ENCODE measurements at places on chromosomes 5 and 9.

GRCh38 chr5:71972777-71973473 is 134.3 kb upstream of the MAP1B start:
- DNase-seq, result no peak

DNA sequence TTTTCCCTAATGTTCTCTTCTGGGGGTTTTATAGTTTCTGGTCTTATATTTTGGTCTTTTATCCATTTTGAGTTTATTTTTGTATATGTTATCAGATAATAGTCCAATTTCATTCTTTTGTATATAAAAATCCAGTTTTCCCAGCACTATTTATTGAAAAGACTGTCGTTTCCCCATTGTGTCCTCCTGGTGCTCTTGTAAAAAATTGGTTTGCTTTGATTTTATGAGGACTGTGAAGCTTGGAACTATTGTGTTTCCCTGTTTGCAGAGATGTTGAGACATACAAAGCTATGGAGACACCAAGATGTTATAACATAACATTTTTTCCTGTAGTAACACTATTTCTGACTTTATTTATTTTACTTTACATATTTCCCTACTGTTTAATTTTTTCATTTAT is 163.3 kb upstream of the TUT7 start:
- no peak for DNase-seq

GRCh38 chr5:161094411-161094810 is 242.4 kb upstream of the ATP10B start:
- peak; percentile 83 for DNase-seq

- no peak for DNase-seq
Measured at GRCh38 chr5:32539981-32540845, 45.1 kb upstream of the SUB1 start.

- DNase-seq, result no peak
Measured at GRCh38 chr9:70165006-70165602, 93.7 kb upstream of the SMC5 start.

GRCh38 chr5:35678661-35679060 is 61.0 kb downstream of the SPEF2 start:
- DNase-seq, result no peak

DNA sequence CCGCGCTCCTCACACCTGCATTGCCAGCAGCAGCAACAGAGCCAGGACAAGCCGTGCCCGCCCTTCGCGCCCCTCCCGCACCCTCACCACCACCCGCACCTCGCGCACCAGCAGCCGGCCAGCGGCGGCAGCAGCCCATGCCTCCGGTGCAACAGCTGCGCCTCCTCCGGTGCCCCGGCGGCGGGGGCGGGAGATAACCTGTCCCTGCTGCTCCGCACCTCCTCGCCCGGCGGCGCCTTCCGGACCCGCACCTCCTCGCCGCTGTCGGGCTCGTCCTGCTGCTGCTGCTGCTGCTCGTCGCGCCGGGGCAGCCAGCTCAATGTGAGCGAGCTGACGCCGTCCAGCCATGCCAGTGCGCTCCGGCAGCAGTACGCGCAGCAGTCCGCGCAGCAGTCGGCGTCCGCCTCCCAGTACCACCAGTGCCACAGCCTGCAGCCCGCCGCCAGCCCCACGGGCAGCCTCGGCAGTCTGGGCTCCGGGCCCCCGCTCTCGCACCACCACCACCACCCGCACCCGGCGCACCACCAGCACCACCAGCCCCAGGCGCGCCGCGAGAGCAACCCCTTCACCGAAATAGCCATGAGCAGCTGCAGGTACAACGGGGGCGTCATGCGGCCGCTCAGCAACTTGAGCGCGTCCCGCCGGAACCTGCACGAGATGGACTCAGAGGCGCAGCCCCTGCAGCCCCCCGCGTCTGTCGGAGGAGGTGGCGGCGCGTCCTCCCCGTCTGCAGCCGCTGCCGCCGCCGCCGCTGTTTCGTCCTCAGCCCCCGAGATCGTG is 517 bp downstream of the KCNN2 start:
- DNase-seq, result no peak

DNA sequence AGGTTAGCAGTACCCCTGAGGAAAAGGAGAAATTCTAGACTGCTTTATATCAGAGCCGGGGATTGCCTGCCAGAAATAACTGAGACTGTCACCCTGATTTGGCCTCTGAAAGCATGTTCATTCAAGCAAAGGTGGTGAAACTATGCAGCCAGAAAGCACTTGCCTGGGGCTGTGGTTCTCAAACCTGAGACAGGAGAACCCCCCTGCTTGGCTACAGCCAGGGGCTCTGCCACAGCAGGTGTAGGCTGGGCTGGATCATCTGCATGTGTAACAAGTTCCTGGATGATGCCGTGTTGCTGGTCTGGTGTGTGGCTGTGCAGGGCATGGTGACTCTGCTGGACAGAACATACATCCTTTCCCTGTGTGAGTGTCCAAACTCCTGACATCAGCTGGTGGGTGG is 157.8 kb downstream of the NXNL2 start:
- DNase-seq, result no peak

- DNase-seq, result peak; percentile 13
Measured at GRCh38 chr5:110264661-110265060, 461.8 kb downstream of the TMEM232 start.

- DNase-seq, result no peak
Measured at GRCh38 chr9:5735072-5735471, 97.8 kb downstream of the ERMP1 start.

GRCh38 chr9:108543251-108543778 is 312.5 kb downstream of the ACTL7B start:
- peak; percentile 24 for DNase-seq

DNA sequence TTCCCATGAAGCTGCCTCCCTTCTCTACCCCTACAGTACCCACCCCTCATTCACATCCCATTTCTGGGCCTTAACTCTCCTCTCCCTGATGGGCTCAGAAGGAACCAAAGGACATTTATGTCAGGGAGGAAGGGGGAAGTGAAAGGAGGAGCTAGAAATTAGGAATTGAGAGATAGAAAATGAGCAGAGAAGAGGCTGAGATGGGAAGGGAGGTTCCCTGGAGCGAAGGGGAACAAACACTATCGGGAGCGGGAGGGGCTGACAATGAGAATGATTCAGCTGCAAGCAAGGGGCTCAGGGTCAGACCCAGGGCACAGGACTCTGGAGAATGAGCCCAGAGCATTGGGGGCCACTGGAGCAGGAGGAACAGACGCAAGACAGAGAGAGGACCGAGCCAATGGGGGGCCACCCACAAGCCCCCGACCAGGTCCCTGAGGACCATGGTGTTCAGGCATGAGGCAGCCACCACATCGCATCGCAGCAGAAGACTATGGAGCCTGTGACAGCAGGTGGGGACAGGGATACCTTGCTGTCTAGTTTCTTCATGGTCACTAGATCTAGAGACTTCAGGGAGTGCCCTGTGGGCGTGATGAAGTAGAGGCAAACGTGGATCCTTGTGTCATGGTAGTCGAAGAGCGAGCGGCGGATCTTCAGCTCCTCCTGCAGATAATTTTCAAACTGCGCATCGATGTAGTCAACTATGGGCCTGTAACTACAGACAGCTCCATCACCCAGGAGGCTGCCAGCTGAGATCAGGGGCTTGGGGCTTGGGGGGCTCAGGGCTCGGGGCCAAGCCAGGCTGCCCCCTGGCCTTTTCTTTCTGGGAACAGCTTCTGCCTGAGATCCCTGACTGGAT is 13.6 kb downstream of the SEPTIN8 start:
- no peak for DNase-seq

DNA sequence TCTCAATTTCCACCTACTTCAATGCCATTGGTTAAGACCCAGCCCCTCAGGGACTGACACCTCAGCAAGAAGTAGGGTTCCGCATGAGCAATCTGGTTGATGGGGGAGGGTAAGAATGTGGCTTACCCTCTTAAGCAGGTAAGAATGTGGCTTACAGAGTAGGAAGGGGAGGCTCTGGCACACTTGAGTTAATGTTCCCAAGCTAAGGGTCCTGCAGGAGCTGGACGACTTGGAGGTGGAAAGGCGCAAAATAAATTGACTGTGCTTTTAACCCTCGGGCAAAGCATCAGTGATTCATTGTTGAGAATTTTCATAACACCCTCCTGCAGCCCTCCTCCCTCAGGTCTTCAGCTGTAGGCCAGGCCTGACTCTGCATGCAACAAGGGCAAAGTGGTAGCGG is 24.9 kb upstream of the ADRA1B start:
- no peak for DNase-seq

GRCh38 chr9:68454579-68455334 is 85.9 kb downstream of the TMEM252 start:
- no peak for DNase-seq

DNA sequence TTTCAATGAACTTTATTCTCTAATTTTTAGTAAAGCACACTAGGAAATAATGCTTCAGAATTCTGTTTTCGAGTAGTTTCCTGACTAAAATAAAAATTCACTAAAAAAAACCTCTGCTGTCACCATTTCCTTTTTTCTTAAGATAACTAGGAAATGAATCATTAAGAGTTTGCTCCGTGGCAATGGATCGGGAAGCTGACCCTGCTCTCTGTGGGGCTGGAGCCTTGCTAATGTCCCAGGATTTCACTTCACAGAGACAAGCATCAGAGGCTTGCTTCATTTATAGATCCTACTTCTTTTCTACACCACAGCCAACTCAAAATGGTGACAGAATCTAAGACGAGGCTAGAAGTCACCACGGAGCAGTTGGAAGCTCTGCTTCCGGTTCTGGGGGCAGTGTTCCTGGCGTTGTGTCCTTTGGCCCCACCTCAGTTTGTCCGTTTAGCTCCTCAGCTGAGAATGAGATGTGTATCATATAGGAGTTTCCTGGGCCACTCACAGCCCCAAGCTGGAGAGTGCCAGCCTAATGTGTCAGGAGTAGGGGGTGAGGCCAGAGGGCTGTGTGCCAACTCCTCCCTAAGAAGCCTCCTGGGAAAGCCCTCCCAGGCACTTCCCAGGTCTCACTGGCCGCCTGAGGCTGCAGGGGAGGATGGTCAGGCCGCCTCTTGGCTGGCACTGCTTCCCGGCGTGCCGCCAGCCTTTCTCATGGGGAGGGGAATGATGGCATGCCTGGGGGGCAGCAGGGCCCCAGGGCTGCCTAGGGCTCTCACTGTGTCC is 19.6 kb downstream of the TENT4A start:
- peak; percentile 68 for DNase-seq

GRCh38 chr9:97524424-97524823 is 23.0 kb downstream of the TMOD1 start:
- DNase-seq, result no peak

GRCh38 chr9:3922846-3923245 is 377.0 kb downstream of the GLIS3 start:
- no peak for DNase-seq

DNA sequence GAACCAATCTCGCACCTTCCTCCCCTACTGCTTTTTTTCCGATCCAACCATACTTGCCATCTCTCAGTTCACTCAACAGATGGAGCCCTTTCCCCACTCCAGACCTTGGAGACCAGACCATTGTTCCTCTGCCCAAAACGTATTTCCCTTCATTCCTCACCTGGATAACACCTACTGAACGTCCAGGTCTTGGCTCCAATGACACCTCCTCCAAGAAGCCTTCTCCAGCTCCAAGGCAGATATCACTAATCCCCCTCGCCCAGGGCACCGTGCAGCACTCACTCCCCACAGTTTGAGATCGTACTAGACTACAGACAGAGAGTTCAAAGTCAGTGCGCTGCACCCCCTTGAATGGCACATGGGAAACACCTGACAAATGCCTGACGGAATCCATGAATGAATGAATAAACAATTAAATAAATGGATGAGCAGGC is 47.1 kb upstream of the AKNA start:
- peak; percentile 31 for DNase-seq

- no peak for DNase-seq
Measured at GRCh38 chr9:19642256-19642655, 146.6 kb downstream of the SLC24A2 start.

DNA sequence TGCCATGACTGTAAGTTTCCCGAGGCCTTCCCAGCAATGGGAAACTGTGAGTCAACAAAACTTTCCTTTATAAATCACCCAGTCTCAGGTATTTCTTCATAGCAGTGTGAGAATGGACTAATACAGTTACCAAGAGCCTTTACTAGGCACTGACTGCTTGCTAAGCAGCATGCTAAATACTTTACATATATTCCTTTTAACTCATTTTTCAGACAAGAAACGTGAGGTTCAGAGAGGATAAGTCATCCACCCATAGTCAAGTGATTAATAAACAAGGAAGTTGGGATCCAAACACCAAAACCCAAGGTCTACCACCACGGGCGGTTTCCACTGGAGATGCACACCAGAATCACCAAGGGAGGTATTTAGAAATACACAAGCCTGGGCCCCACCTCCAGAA is 50.8 kb downstream of the GABBR2 start:
- DNase-seq, result peak; percentile 92

GRCh38 chr5:154174091-154174490 is 16.4 kb upstream of the GALNT10 start:
- DNase-seq, result no peak

DNA sequence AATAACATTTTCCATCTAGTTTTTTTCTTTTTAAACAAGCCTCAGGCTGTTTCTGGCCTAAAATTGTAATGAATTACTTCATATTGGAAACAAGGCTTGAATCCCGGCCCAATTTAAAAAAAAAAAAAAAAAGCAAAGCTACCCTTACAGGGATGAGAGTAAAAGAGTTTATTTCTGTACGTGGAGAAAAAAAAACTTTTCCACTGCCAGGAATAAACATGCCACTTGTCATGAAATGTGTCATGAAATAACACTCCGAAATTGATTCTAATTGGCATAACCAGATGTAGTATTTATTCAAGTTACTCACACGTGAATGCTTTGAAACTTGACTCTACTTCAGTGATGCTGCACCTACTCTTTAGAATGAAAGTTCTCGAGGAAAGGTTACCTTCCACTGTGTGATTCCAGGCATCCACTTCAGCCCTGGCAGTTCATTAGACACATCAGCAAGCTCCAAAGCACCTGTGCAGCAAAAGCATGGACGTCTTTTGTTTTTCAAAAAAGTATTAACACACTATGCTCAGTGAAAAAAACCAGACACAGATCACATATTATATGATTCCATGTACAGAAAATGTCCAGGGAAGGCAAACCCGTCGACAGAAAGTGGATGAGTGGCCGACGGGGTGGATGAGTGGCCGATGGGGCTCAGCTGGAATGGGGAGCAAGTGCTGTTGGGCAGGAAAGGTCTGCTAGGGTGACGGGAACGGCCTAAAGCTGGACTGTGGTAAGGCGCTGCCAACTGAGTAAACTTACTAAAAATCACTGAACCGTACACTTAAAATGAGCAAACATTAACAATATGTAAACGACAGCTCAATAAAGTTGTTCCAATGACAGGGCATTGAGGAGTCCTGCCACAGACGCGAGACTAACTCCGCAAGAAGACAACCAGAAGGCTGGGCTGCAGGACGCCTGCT is 21.2 kb downstream of the NSUN2 start:
- DNase-seq, result no peak

- peak; percentile 78 for DNase-seq
Measured at GRCh38 chr9:33159777-33160127, 7.4 kb downstream of the B4GALT1 start.

DNA sequence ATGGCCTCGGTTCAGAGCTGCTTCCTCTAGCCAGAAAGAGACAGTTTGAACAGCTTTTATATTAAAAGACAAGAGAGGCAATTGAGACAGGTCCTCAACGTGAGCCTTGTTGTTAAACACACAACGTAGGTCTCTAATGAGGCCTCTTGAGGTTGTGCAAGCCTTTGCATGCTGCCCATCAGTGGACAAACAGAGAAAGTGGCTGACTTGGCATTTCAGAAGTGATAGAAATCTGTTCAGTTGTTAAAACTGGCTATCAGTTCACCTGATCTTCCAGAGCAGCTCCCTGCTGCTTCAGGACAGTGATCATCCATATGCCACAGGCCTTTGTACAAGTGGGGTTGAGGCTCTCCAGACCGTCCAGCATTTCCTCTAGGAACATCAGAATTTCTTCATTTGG is 58.8 kb downstream of the MROH2B start:
- no peak for DNase-seq

GRCh38 chr9:117249799-117250198 is 165.1 kb downstream of the ASTN2 start:
- DNase-seq, result no peak

- peak; percentile 10 for DNase-seq
Measured at GRCh38 chr5:15286650-15287049, 213.3 kb upstream of the FBXL7 start.

Measured in AG10803 (cell line).